Activated CD4-positive, alpha-beta T cell treated with anti-CD3 and anti-CD28 coated beads, Interleukin-2, amount 50 U/mL, for 1 hour (primary cell): ENCODE measurements at places on chromosomes 3 and 15.

GRCh38 chr3:138479438-138479863, 45.0 kb downstream of the ESYT3 start:
- no peak for DNase-seq

- DNase-seq: no peak
Measured at GRCh38 chr3:184505076-184505878, 56.3 kb upstream of the EPHB3 start.

- DNase-seq: no peak
Measured at GRCh38 chr3:16587047-16587680, 18.1 kb downstream of the DAZL start.

GRCh38 chr15:29129926-29130325, 139.7 kb downstream of the NSMCE3 start:
- no peak for DNase-seq
